Stimulated activated CD8-positive, alpha-beta memory T cell treated with anti-CD3 and anti-CD28 coated beads, Interleukin-7, amount 100 ng/mL, for 1 hour (primary cell): ENCODE measurements at places on chromosomes 6 and 20.

GRCh38 chr6:28884423-28885131, 39.2 kb downstream of the TRIM27 start:
- peak; percentile 37 for DNase-seq

DNA sequence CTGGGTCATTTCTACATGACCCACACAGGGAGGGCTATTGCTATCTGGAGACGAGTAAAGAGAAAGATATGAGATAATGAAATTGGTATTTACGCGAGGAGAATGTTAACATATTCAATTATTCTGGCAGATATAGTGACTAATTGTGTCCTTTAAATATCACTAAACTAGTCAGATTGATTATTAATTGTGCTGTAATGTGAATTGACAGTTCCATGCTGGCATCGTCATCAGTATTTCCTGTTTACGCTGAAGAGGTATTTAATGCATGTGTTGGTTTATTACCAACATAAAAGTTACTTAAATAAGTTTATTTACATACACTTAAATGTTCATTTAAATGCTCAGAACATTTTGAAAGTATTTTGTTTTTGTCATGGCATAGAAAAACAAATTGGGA, 35.7 kb upstream of the OGFRL1 start:
- no peak for DNase-seq

DNA sequence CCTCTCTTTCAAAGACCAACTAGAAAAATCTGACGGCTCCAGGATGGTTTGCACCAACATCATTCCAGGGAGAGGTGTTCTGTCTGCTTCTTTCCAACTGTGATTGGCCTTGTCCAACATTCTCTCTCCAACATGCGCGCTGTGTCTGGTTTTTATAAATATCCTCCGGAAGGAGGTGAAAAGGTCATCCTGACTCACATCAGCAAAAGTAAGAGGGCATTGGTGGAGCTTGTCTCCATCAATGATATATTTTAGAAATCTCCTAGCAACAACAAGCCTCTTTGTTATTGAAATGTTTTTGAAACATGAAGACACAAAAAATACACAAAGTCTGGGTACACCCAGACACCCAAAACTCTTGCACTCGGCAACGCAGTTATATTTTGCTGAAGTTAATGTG, 475.3 kb upstream of the JARID2 start:
- no peak for DNase-seq

GRCh38 chr6:138278326-138278725, 60.0 kb upstream of the PBOV1 start:
- no peak for DNase-seq

DNA sequence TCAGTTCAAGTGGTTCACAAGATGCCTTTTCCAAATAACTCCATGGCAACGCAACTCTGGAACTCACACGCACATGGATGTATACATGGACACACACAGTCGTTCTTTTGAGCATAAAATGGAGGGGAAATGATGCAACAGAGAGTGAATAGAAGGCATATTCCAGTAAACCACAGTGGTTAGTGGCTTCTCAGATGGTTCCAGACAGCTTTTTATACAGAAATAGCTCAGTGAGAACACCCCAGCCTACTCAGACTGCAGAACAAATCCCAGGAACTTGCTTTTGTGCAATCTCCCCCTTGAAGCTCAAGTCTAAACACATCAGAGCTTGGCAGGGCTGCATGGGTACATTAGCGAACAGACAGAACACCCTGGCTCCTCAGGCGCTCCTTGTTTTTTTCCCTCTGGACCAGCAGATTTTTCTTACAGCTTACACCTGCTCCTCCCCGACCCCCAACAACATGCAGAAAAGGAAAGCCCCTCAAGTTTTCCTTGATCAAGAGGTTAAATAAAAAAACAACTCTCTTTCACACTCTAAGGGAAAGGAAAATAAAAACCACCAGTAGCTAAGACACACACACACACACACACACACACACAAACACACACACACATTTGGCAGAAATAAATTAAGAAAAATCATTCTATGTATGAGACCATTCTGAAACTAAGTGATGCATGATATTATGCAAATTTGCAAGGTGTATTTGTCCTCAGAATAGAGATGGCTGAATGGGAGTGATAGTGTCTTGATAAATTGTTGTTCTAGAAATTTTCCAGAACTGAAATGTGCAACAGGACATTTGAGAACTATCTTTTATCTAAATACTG, 51.2 kb upstream of the RANBP9 start:
- DNase-seq = no peak

DNA sequence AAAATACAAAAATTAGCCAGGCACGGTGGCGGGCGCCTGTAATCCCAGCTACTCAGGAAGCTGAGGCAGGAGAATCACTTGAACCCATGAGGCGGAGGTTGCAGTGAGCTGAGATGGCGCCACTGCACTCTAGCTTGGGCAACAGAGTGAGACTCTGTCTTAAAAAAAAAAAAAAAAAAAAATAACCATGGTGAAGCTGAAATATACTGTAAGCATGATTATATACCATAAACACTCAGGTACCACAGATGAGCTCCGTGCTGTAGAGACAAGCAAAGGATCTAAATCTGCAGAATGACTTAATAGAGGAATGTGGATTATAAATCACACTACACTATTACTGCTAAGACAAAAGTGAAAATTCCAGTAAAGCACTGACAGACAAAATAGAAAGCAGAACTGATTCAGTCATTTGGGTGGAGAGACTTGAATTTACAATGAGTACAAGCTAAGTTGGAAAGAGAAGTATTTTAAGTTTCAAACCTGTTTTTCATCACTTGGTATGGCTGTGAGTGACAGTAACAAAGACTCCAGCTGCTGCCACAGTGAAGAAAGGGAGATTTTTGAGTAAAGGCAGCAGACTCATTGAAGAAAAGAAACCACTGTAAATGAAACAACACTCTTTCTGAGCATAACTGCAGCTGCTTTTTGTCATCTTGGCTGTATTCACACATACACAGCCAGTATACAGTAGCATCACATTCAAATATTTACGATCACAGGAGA, 322.1 kb downstream of the RNGTT start:
- DNase-seq = no peak

GRCh38 chr6:169528755-169529154, 173.1 kb downstream of the WDR27 start:
- DNase-seq = no peak

- no peak for DNase-seq
Measured at GRCh38 chr20:5180421-5180820, 53.6 kb downstream of the CDS2 start.

DNA sequence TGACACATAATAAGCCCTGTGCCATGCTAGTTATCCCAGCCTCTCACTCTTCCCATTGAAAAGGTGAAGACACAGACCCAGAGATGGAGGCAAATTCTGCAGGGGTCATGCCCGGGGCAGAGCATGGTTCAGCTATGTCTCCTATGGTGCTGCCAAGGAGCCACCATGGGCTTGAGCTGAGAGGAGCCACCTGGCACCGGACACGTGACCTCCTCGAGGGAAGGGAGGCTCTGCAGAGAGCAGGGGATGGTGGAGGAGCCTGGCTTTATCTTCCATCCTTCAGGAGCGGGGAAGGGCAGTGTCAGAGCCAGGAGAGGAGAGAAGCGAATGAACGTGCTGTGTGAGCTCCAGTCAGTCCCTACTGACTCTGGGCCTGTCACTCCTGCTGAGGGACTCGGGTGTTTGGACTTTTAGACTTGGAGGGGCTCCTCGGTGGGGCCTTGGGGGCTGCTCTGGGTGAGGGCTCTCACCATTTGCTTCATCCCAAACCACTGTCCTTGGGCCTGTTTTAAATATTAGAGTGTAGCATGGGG, 11.1 kb upstream of the CCN5 start:
- no peak for DNase-seq

- DNase-seq = no peak
Measured at GRCh38 chr6:6277413-6277812, 43.0 kb downstream of the F13A1 start.

DNA sequence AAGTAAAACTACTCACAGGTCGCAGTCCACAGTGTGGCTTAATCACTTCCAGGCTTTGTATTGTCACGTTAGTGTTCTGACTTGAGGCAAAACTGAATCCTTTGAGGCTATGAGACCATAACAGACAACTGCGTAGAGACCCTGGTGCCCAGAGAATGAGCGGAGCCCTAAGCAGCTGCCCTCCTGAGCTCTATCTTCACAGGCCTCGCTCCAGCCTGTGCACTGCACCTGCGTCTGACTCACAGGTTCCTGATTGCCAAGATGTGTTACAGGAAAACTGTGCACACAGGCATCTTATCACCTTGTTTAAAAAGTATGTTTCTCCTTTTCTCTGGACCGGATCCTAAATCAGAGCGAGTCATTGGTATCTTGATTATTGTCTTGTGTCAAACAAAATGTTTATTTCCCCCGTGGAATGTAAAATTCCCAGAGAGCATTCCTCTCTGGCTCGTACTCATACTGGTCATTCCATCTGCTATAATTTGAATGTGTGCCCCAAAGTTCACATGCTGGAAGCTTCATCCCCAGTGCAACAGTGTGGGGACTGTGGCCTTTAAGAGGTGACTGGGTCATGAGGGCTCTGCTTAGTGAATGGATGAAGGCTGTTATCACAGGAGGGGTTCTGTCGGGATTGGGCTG, 25.7 kb downstream of the PRR18 start:
- DNase-seq = no peak

- DNase-seq = no peak
Measured at GRCh38 chr20:23245553-23246181, 104.9 kb upstream of the NXT1 start.

DNA sequence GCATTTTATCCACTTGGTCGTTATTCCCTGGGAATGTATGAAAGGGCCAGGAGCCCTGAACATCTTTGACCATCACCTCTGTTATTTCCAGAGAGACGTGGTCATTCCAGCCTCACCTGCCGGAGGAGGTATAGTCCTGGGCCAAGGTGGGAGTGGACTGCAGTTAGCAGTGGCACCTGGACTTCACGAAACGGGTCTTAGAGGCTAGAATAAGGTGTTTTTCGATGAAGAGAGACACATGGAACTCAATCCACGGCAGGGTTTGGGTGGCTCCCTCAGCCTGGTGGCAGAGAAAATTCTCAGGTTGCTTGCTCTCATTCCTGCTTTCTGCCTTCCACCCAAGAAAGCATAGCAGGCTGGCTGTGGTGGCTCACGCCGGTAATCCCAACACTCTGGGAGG, 48.0 kb downstream of the BMP6 start:
- DNase-seq = no peak

DNA sequence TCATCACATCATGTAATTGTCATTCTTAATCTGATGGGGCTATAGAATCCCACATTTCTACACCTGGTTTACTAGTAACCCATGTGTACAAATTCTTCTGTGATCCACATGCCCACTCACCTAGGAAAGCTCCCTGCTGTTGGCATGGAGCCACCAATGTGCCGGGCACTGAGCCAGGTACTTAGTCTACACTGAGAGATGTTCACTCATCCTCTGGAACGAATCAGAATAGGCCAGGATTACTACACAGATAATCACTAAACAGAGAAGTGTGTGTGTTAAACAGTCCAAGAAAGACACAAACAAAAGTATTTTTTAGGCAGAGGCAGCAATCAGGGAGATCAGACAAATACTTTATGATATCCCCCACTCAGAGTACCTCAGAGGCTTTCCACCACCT, 193.2 kb upstream of the VGLL2 start:
- DNase-seq = no peak

- no peak for DNase-seq
Measured at GRCh38 chr20:7722564-7722963, 217.7 kb downstream of the HAO1 start.

DNA sequence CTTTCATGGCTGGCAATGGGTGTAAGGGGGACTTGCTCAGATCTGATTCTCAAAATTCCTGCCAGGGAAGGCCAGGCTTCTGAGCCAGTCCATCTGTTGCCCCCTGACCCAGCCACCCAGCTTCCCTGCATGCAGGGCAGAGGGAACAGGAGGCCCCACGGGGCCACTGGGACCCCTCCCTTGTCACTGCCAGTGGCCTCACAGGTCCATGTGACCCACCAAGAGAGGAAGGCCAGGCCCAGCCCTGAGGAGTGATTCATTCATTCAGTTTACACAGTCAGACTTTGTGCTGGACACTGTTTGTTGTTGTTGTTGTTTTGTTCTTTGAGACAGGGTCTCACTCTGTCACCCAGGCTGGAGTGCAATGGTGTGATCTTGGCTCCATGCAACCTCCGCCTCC, 39.5 kb downstream of the UBE2V1 start:
- DNase-seq = no peak

DNA sequence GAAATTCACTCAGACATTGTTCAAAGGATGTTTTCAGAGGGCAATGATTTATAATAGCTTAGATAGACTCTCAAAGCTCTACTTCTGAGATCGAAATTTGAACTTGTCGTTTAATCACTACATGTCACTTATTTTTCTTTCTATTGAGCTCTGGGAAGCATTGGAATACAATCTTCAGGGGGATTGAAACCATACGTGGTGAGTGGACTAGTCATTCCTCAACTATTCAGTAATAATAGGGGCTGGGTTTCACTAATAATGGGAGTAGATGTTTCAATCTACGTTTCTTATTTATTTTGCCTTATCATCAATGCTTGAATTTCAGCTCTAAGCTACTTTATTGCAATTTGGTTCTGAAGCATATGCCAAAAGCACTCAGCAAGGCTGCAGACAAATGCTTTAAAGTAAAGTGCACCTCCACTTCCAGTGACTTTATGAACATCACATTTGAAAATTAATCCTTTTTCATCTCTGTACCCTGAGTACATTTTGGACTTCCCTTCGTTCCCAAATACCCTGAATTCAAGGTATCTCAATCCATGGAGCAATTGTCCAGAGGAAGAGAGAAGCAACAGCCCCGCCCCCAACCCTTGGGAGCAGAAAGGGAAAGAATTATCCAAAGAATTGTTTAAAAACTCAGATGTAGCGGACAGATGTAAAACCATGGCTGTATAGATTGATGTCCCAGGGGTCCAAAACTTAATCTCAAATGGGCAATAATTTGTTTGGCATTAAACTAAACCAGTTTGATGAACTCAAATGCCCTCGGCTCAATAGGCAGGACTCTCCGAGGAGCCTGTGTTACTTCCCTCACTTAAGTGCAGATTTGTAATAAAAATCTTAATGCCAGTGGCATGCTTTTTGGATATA, 68.1 kb downstream of the HFE start:
- DNase-seq = no peak

DNA sequence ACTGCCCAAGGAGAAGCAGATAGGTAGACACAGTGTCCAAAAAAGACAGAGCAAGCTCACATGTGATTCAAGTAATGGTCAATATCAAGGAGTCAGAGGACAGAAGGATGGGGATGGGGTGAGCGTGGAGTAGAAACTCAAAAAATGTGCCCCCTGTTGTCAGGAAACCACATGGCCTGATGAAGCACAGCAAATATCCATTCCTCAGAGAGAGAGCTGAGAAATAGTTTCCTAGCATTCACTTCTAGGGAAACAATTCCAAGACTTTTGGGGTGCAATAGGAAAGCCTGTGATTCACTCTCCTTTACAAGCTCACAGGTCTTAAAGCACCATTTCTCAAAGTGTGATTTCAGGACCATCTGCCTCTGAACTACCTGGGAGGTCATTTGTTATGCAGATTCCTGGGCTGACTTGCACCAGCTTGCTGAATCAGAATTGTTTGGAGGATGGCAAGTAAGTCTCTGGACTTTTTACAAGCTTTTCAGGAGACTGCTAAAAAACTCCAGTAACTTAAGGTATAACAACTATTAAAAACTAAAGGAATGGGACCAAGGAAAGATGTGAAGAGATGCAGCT, 432.8 kb downstream of the HDGFL1 start:
- DNase-seq = no peak
